ENCODE measurements at places on chromosomes 1 and 21.
A peak's percentile ranks its signal among the peaks of the same experiment; 100 is the strongest.

- DNase-seq = no peak
Observed at GRCh38 chr1:53621144-53621543, 117.8 kb downstream of the GLIS1 start.

DNA sequence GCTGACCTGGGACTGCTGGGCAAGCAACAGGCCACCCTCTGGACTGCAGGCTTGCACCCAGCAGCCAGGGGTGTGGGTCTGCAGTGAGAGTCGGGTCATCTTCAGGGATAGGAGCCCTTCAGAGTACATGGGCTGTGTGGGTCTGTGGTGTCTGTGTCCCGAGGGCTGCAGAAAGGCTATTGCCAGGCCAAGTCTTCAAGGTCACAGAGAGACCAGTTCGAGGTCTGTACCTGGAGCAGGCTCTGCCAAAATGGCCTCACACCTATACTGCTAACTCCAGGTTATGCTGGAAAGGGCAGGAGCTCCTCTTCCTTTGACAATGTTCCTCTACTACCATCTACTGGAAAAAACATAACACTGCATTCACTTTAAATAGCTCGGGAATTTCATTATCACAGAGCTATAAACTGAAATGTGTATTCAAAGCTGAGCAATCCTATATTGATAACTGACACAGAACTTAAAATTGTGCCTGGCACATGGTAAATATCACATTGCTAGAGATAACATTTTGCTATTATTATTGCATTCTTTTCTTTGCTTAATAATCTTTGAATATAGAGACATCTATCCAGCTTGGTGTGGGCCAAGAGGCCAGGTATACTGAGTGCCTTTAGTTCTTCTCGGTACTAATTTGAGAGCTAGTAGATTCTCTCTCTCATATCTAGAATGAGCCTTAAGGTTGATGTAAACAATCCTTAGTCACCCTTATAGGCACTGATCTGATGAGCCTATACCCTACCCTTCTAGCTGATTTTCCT lies 6.9 kb upstream of the DNAH14 start:
- peak; percentile 27 for DNase-seq

GRCh38 chr21:43717967-43718871 lies 710 bp upstream of the PDXK start:
- DNase-seq = no peak

DNA sequence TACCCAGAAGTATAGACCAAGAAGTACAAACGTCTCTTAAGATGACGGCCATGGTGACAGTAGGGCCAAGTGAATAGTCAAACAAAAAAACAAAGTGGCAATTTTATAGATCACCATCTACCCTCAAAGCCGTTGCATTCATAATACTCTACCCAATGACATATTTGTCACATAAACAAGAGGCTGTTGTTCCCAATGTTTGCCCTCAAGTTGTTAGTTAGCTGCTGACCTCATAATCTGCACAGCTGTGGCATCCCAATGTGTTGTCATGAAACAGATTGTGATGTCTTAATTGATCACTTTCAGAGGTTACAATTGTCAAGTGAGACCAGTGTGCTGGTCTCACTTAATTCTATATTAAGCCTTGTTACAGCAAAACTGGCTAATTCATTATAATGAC lies 333.8 kb downstream of the ST6GALNAC3 start:
- DNase-seq = no peak

DNA sequence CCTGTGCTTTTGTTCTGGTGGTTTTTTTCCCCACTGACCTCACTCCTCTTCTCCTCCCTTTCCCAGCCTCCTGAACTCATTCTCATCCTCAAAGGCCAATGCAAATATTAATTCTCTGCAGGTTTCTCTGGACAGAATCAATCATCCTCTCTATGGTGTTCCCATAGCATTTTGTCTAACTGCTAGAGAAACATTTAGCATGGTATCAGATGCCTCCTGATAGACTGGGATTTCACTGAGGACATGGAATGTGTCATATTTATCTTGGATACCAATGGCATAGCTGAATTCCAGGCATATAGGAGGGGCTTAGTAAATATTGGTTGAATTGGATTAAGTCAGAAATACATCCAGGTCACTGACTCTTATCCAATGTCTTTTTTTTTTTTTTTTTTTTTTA lies 46.1 kb upstream of the SRP9 start:
- DNase-seq = no peak

DNA sequence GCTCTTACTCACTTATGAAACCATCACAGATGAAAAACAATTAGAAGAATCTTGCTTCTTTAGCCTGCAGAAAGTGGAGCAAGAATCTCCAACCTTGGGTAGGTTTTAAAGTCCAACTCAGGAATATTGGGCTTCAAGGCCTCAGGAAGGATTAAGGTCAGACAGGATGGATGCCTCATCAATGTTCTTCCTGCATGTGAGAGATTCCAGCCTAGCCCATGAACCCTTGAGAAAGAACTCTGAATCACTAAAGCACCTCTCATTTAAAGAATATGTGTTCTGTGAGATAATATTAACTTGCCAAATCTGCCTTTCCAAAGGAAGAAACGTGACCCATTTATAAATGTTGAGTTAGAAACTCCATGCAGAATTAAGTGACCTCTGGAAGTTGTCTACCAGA lies 345.2 kb upstream of the CAMK1G start:
- no peak for DNase-seq

GRCh38 chr21:42003051-42003461 lies 7.1 kb downstream of the ZBTB21 start:
- no peak for DNase-seq

DNA sequence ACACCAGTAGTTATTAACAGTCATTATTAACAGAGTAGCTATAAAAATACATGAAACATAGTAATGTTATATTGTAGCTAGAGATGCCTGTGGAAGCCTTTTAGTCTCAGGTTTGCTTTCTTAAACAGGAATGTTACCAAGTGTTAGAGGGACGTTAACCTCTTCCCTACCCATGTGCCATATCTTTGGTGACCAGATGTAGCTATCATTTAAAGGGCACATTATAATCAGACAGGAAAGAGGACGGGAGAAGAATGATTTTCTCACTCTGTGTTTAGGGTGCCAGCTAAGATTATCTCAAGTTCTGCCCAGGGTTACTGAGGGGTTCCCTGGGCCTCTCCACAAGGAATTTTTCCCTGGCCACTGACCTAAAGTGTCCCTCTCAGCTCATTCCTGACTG lies 20.9 kb upstream of the UBL4B start:
- DNase-seq = no peak

DNA sequence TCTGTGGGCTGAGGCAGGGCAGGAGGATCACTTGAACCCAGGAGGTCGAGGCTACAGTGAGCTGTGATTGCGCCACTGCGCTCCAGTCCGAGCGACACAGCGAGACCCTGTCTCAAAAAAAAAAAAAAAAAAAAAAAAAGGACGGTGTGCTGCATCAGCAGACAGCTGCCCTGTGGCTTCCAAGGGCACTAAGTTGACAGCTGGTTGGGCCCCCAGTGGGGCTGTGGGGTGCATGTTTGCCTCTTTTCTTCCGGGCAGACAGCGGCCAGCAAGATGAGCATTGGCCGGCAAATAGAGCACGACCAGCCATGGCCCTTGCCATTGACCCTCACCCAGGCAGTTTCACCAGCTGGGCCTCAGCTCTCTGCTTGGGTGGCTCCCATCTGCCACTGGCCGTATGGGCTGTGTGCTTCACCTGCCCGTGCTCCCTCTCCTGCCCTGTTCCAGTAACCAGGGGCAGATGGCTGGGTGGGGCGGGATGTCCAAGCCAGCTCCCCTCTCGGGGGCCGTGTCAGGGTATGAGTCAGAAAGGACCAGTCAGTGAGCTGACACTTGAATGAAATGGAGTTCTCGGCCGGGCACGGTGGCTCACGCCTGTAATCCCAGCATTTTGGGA lies 12.3 kb upstream of the SLC25A34 start:
- peak; percentile 74 for DNase-seq

DNA sequence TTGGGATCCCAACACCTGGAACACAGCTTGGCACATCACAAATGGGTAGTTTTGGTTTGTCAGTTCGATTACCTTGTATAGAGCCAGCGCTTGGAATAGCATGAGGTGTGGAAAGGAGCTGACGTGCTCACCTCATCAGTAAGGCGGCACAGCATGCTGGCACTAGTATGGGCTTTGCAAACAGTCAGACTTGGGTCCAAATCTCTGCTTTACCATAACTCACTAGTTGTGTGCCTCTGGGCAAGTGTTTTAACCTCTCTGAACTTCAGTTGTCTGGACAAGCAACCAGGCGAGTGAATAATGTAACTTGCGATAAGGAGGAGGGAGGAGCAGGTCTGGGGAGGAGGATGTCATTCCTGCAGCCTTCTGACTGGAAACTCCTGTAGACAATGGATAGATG lies 26.3 kb upstream of the NEK2 start:
- no peak for DNase-seq

- no peak for DNase-seq
Observed at GRCh38 chr1:215376544-215377264, 190.4 kb upstream of the KCTD3 start.

DNA sequence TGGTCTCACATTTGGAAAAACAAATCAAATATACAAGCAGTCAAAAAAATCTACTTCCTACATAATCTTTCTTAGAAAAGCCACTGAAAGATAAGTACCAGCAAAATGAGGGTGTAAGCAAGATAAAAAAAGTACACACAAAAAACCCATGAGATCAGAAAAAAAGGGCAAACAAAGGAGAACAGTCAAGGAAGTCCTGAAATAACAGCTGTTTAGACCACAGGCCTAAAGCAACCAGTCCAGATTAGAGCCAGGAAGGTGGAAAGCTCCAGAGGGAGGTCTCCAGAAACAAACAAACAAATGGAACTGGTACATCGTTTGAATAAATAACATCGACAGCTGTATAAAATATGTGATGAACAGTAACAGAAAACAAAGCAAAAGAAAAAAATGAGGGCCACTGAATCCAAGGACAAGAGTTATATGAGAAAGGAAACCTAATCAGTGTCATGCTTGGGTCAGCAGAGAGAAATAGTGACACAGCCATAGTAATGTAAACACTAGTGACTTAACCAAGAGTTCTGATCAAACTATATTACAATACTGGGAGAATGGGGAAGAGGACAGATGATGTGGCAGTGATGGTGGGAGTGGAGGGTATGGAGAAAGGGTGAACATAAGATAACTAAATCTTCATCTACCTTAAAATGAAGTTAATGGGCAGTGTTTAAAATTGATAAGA lies 67.5 kb downstream of the NVL start:
- DNase-seq = no peak

- DNase-seq = peak; percentile 64
Observed at GRCh38 chr1:24830680-24831272, 85.5 kb downstream of the CLIC4 start.

DNA sequence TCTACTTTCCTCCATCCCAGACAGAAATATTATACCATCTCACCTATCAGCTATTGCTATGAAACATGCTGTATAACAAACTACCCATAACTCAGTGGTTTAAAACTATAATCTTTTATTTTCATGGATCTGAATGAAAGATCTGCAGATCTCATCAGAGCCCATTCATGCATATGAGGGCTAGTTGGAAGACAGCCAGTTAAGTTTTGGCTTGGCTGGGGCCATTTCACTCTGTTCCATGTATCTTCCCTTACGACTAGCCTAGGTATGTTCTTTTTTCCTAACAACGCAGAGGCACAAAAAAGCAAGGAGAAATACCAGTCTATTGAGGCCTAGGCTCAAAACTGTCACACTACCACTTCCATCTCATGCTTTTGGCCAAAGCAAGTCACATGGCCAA lies 28.1 kb upstream of the RGS1 start:
- no peak for DNase-seq

- no peak for DNase-seq
Observed at GRCh38 chr1:34236089-34236488, 59.4 kb downstream of the C1orf94 start.

- DNase-seq = peak; percentile 86
Observed at GRCh38 chr1:232012773-232013386, 386.3 kb downstream of the DISC1 start.

DNA sequence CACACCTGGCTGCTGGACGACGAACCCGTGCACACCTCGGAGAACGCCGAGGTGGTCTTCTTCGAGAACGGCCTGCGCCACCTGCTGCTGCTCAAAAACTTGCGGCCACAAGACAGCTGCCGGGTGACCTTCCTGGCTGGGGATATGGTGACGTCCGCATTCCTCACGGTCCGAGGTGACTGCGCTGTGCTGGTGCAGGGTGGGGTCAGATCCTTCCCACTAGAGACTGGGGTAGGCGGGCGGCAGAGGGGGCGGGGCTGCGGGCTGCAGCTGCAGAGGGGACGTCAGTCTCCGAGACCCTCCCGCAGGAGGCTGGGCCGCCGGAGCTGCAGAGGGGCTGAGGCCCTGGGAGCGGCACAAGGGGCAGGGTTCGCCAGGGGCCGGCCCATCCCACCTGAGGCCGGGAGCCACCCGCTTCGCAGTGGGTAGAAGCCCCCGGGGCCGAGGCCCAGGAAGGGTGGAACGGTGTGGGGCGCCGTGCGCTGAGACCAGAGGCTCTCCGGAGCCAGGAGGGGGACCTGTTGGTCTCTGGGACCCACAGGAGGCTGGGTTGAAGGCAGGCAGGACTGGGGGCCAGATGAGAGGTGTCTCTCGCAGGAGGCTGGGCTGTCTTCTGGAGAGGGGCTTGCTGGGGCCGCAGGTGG lies 90.6 kb downstream of the TRIM11 start:
- DNase-seq = no peak

GRCh38 chr21:41345934-41346685 lies 15.7 kb upstream of the MX2 start:
- DNase-seq = no peak

- no peak for DNase-seq
Observed at GRCh38 chr1:216140730-216141524, 282.3 kb downstream of the USH2A start.

- no peak for DNase-seq
Observed at GRCh38 chr1:202689493-202690342, 20.5 kb downstream of the SYT2 start.

DNA sequence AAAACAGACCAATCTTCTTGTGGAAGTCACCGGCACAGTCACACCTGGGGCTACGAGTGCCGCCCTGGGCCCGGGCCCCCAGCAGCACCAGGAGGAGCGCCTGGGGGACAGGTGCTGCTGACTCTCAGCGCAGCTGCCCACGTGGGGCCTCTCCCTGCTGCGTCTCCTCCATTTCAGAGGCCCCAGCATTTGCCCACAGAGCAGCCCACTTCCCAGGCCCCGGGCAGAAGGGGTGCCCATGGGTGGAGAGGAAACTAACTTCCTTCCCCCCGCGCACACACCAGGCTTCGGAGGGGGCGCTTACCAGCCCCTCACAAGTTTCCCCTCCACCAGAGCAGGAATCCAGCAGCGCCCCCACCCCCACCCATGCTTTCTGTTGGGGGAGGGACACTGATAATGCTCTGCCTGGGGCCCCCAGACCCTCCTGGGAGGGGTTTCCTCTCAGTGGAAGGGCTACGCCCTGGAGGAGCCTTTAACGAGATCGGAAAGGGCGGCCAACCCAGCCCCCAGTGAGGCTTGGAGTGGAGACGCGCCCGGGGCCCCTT lies 440 bp downstream of the TNFRSF25 start:
- no peak for DNase-seq

GRCh38 chr1:226609836-226610455 lies 61.4 kb downstream of the STUM start:
- DNase-seq = no peak

GRCh38 chr1:226001963-226002666 lies 3.0 kb upstream of the SDE2 start:
- peak; percentile 89 for DNase-seq

All from SHP77 treated with DMSO at 0.1 percent for 48 hours (cell line).